ENCODE measurements at places on chromosomes 7 and 10.

DNA sequence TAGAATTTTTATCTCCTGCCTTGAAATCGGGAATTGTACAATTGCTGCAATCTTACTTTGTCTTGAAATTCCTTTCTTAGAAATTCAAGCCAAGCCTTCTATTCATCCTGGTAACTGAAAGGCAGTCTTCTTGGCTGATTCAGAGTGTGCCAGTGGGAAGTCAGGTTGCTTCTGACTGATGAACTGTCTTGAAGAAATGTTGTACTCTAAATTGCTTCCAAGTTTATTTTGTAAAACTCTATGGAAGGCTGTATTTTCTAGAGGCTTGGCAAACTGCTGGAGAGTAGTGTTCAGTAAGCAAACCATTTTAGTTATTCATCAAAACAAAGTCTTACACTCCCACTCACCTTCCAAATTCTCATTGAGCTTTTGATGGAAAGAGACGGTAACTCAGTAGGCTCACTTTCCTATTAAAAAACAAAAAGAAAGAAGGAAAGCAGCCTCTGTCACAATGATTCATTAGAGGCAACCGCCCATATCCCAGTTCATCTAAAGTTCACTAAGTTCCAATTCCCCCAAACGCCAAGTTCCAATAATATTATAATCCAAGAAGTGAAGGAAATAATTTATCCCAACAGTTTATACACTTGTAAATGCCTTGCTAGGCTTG lies 187.9 kb upstream of the MALRD1 start:
- no peak for DNase-seq

DNA sequence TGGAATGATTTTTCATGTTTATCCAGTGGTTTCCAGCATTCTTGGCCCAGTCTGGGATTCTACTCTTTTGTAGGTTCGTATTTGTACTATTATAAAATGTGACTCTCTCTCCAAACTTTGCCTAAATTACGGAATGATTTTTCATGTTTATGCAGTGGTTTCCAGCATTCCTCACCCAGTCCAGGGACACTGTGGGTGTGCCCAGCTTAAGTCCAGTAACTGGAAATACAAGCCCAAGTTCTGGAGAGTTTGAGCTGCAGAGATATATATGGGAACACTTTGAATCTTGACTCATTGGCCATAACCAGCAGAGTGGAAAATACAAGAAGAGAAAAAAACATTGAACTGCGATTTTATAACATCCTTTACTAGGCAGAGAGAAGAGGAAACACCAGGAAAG lies 5.9 kb upstream of the MAGI2 start:
- DNase-seq: no peak

DNA sequence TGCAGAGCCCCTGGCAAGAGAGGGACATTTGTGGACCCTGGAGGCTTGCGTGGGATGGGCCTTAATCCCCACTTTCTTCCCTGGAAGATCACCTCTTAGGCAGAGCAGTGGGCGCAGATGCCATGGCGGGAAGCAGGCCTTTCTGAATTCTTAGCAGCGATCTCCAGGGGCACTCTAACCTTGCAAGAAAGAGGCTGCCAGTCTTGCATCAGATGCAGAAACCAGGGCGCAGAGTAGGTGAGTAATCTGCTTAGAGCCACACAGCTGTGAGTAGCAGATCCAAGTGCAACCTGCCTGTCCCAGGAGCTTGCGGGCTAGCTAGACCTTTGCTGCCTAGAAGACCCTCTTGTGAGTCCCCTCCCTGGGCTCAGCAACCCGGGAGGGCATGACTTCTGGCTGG lies 40.0 kb downstream of the KCTD7 start:
- no peak for DNase-seq

DNA sequence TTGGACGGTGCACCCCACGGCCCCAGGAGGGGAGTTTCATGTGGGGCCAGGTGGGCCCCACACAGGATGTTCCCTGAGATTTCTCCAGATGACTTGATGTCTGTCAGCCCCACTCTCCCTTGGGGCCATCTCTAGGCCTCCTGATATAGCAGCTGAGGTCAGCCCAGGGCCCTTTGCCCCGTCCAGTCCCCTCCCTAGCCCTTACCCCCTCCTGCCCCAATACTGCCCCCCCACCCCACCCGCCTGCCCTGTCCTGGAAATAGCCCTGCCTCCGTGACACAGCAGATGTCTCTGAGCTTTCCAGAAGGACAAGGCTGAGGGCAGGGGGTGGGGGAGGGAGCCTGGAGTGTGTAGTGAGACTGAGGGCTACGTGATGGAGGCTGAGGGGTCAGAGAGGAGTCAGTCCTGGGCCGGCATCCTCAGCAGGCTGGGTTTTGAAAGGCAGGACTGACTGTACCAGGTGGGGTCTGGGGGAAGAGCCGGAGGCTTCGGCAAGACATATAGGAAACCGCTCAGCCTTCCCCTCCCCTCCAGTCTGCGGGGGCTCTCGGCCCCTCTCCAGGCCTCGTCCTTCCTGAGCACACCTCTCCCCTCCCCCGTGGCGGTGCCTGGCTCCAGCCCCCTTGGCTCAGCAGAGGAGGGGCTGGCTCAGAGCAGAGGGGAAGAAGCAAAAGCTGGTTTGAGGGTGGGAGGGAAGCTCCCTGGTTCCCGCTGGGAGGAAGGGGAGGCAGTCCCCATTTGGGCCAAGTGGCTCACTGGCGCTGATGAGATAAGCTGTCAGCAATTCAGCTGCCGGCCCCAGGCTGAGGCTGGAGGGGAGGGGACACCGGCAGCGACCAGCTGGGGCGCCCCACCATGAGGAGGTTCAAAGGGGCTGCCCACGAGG lies 2.0 kb downstream of the FLNC start:
- no peak for DNase-seq

- no peak for DNase-seq
These were observed 52.4 kb downstream of the CASD1 start for GRCh38 chr7:94561841-94562514.

DNA sequence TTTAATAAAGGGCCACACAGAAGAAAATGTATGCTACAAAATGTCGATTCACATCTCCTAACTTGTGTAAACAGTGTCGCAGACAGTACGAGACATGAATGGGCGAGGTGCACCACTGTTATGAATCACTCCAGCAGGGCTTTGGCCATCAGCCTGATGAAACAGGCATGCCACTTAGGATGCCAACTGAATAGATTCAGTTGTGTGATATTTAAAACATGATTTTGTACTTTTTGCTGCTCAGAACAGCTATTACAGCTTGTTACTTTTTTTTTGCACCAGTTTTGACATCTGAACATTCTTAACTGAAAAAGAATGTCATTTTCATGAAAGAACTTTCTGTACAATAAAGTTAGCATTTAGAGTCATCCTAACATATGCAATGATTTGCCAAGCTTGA lies 138.1 kb downstream of the VTI1A start:
- DNase-seq: no peak

DNA sequence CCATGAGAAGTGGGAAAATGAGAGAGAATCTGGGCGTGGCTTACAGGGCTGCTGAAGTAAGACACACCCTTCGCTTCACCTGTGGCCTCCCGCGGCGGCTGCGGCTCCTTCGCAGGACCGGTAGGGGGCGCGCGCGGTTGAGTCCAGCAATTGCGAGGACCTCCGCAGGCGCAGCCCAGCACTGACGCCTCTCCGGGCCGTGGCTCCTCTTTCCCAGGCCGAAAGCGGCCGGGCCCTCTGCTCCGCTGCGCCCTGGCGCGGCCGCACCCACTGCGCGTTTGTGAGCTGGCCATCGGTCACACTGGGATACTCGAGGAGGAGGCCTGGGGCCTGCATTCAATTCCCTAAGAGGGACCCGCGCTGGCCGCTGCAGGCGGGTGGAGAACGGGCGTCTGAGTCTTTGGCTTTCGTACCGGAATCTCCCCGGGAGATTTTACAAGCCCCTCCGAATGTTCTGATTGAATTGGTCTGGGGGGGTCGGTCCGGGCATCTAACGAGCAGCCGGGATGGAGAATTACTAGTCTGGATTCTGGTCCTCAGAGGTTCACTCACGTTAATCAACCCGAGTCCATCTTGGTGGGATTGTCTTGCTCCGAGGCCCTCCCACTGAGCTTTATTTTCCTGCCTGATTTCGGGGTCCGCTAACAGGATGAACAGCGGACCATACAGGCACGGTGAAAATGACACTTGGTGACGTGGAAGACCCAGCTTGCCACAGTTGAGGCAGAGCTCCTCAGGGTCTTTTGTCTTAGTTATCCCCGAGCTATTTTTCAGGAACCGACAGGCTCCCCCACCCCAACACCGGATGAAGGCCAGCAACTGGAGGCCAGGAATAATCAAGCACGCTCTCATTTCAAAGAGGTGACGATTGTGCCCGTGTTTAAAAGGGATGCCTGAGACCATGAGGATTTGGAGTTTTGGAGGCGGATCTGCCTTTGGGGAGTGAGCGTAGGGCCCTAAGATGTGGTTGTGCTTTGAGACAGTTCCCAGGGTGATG lies at the start of gene LRRD1:
Gene LRRD1, minus strand, starts transcription at position 215 of the 997 bp plus-strand sequence. CDS start 13,940 bp downstream, outside the sequence.
- DNase-seq: peak; percentile 92

GRCh38 chr10:50552308-50552707 lies 71.4 kb downstream of the SGMS1 start:
- no peak for DNase-seq

GRCh38 chr7:157386979-157387800 lies 50.4 kb downstream of the DNAJB6 start:
- DNase-seq: peak; percentile 78

DNA sequence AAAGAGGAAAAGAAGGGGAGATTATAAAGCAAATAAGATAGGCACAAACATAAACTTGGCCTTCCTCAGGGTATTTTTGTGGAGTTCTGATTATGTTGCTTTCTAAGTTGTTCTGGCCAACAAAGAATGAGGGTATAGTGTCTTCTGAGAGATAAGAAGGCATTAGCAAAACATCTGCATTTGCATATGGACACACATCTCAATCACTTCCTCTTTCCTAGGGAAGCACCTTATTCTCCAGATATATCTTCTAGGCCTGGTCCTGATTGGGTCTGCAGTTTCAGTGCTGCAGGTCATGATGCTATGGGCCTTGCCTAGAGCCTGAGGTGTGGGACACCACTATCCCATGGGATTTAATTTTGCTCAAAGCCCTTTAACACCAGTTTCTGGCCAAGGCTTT lies 308.8 kb upstream of the PHYHIPL start:
- no peak for DNase-seq

DNA sequence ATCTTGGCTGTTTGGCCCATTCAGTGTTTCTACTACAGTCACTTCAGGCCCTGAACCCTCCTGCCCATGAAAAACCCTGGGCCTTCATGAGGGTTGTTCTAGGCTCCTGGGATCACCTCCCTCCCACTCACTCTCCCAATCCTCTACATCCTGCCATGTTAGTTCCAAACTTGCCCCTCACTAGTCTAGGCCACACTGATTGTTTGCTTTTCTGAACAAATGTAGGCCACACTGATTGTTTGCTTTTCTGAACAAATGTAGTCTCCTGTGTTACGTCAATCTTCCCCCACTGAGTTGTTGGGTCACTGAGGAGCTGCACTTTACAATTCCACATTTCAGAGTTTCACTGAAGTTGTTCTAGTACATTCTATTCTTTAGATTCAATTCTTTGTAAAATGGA lies 5.3 kb upstream of the ALDH18A1 start:
- DNase-seq: no peak

DNA sequence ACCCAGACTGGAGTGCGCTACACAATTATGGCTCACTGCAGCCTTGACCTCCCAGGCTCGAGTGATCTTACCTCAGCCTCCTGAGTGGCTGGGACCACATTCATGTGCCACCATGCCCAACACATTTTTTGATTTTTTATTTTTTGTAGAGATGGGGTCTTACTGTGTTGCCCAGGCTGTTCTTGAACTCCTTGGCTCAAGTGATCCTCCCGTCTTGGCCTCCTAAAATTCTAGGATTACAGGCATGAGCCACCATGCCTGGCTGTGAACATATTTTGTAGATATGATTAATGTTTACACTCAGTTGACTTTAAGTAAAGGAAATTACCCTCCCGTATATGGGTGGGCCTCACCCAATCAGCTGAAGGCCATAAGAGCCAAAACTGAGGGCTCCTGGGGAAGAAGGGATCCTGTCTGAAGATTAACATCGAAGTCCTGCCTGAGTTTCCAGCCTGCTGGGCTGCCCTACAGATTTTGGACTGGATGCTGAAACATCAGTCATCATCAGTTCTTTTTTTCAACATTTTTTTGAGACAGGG lies 127.1 kb downstream of the ACTR3B start:
- DNase-seq: no peak

DNA sequence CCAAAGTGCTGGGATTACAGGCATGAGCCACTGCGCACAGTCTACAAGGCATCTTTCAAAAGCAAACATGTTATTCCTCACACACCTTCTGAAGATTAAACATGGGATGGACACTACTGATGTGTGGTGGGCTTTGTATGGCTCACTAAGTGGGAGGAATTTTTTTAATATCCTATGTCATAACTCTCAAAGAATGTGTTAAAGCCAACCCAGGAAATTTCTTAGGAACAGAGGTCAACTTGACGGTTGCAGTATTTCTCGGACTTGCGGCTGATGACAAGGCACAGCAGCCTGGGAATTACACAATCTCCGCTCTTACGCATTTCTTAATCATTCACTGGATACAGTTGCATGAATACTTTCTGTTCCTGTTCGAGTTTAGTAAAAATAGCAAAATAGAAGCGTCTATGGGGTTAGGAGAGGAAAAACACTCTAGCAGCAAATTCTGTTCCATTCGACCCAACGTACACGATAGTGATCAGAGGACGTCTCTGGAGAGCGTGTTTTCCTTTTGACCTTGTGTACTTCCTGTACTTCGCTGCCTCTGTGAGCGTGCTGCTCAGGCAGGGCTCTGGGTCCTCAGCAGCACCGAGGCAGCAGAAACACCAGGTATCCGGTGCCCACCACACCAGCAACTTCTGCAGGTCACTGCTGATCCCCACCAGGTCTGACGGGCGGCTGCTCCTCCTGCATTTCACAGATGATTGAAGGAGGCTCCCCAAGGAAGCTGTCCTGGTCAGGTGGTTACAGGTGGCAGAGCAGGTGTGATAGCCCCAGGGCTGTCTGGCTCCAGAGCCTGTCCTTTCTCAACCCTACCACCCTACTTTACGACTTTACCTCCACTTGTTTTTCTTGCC lies 26.4 kb upstream of the SRGN start:
- DNase-seq: no peak

- no peak for DNase-seq
These were observed 114.2 kb downstream of the SFMBT2 start for GRCh38 chr10:7296648-7297047.

DNA sequence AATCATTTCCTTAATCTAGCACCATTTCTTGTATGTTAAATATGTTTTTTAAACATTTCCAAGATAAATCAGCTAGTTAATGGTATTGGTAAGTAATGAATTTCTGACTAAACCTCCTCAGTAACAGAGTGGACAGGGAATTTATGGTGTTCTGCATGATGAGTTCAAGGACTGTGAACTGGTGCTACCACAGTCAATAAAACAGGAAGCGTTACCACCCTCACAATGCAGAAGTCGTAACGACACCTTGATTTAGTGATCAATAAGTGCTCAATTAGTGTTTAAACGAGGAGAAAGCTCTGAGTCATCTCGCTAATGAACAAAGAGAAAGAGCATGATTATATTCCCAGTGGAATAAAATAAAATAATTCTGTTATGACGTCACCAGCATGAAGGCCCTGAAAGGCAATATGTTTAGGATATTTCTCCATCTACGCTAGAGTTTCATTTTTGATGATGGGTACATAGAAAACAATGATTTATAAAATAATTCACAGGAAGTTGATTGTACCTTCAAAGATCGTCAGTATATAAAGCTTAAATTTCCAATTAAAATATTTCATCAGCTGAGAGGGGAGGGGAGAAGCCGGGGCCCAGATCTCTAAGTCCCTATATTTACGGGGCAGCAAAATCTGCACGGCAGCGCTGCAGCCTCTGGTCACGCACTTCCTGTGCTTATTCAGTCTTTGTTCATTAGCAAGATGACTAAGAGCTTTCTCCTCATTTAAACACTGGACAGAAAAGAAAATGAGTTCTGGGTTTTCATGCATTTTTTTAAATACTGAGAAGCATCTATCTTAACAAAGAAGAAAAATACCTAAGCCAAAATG lies 400.5 kb downstream of the PTPRN2 start:
- DNase-seq: no peak

GRCh38 chr7:37741776-37742175 lies 58.2 kb downstream of the GPR141 start:
- DNase-seq: no peak
